ENCODE measurements at places on chromosomes 12 and 14.

GRCh38 chr12:15688838-15689625 is 100.2 kb downstream of the EPS8 start:
- H3K4me3 ChIP-seq, result no peak overlapping the region
- DNase-seq, result no peak
- H3K4me1 ChIP-seq, result peaks cover 5% of the 10 kb centered on the region
- H3K27me3 ChIP-seq, result no peaks in the 10 kb centered on the region

DNA sequence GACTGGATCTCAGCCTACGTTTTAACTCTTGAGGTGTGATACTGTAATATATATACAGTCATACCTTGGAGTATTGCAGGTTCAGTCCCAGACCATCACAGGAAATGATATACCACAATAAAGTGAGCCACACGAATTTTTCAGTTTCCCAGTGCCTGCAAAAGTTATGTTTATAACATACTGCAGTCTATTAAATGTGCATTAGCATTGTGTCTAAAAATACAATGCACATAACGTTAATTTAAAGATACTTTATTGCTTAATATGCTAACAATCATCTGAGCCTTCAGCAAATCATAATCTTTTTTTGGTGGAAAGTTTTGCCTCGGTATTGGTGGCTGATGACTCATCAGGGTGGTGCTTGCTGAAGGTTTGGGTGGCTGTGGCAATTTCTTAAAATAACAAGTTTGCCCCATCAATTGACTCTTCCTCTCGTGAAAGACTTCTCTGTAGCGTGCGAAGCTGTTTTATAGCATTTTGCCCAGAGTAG is 18.9 kb downstream of the PYROXD1 start:
- H3K27me3 ChIP-seq, result no peaks in the 10 kb centered on the region
- no peaks in the 10 kb centered on the region for H3K4me1 ChIP-seq
- no peak for DNase-seq
- no peak overlapping the region for H3K27ac ChIP-seq
- no peak overlapping the region for H3K4me3 ChIP-seq
- H3K36me3 ChIP-seq, result peaks cover 39% of the 10 kb centered on the region

DNA sequence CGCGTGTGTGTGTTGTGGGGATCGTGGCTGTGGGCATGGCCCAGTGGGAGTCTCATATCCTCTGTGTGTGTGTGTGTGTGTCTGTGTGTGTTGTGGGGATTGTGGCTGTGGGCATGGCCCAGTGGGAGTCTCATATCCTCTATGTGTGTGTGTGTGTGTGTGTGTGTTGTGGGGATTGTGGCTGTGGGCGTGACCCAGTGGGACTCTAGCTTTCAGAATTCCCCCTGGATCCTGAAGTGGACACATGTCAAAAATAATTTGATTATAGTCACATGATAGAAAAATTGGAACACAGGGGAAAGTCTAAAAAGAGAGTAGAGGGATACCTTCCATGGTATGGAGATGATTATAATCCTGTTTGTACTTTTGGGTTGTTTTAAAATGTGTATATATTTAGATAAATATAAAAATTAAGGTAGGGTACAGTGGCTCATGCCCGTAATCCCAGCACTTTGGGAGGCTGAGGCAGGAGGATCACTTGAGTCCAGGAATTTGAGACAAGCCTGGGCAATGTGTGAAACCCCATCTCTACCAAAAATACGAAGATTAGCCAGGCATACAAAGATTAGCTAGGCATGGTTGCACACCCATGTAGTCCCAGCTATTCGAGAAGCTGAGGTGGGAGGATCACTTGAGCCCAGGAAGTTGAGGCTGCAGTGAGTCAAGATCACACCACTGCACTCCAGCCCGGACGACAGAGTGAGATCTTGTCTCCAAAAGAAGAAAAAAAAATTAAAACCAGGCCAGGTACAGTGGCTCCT is 11.0 kb downstream of the PAPLN start:
- no peak for DNase-seq
- peaks cover 24% of the 10 kb centered on the region for H3K27me3 ChIP-seq
- no peaks in the 10 kb centered on the region for H3K4me1 ChIP-seq
- H3K27ac ChIP-seq, result no peak overlapping the region

GRCh38 chr12:25701290-25701689 is 148.2 kb upstream of the LMNTD1 start:
- H3K4me3 ChIP-seq, result no peak overlapping the region
- peaks cover 17% of the 10 kb centered on the region for H3K36me3 ChIP-seq

DNA sequence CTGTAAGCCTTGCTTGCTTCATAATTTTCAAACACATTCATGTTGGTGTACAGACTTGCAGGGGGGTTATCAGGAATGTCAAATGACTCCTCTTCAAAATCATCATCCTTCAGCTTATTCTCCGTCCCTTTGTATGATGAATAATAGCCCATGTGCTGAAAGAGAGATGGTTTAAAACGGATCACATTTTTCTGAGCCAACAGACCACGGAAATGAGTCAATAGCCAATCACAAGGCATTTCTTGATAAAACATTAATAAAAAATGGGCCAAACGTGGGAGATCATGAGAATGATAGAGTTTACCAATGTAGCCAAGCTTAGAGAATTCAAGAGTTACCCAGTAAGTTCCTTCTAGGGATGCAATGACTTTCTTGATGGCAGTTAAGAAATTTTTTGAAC is 105.5 kb downstream of the NTS start:
- no peak overlapping the region for H3K27ac ChIP-seq
- H3K27me3 ChIP-seq, result no peaks in the 10 kb centered on the region
- no peaks in the 10 kb centered on the region for H3K4me1 ChIP-seq
- H3K4me3 ChIP-seq, result no peak overlapping the region
- no peaks in the 10 kb centered on the region for H3K36me3 ChIP-seq
